Astrocyte (in vitro differentiated cells and primary cell): ENCODE measurements at places on chromosomes 3 and 15.

- peak; percentile 68 for DNase-seq
- H3K27ac ChIP-seq, result peak overlapping the region; percentile 47
- H3K4me3 ChIP-seq, result no peak overlapping the region
- H3K4me1 ChIP-seq, result peaks cover 18% of the 10 kb centered on the region
- no peaks in the 10 kb centered on the region for H3K36me3 ChIP-seq
Observed at GRCh38 chr3:131705558-131706051, 202.8 kb upstream of the MRPL3 start.

DNA sequence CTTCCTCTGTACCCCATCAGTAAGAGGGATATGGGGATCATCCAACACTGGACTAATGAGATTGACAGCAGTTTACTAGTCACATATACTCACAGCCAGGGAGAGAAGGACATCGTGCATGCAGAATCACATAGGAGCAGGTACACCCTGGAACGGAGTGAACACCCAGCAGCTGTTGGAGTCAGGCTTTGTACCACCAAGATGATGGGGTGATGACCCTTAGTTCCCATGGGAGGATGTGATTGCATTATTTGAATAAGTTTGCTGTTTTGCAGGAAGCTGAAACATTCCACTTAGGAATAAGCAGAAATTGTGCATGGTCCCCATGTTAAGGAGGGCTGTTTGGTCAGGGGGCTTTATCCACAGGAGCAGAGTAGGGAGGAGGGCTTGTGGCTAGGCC lies 482.7 kb upstream of the PDZRN3 start:
- no peak for DNase-seq
- no peaks in the 10 kb centered on the region for H3K4me1 ChIP-seq
- H3K27ac ChIP-seq, result no peak overlapping the region
- H3K36me3 ChIP-seq, result no peaks in the 10 kb centered on the region

DNA sequence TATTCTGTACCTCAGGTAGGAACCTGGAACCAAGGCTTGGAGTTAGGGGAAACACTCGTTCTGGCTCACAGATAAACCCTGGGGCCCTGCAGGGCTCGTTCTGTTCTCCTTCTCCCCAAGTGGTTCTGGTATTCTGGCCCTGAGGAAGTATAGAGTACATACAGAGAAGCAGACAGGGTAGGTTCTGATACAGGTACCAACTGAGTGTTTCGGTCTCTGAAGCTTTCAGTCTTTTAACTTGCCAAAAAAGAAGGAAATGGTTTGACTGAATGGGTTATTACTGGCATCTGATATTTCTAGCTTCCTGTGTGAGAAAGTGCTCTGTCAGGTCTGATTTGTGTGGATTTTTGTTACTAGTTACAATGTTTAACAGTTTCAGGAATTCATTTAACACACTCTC lies 67.3 kb downstream of the UBE2E2 start:
- peaks cover 1% of the 10 kb centered on the region for H3K4me1 ChIP-seq
- H3K4me3 ChIP-seq, result no peak overlapping the region
- DNase-seq, result no peak
- no peak overlapping the region for H3K27ac ChIP-seq
- no peaks in the 10 kb centered on the region for H3K27me3 ChIP-seq

DNA sequence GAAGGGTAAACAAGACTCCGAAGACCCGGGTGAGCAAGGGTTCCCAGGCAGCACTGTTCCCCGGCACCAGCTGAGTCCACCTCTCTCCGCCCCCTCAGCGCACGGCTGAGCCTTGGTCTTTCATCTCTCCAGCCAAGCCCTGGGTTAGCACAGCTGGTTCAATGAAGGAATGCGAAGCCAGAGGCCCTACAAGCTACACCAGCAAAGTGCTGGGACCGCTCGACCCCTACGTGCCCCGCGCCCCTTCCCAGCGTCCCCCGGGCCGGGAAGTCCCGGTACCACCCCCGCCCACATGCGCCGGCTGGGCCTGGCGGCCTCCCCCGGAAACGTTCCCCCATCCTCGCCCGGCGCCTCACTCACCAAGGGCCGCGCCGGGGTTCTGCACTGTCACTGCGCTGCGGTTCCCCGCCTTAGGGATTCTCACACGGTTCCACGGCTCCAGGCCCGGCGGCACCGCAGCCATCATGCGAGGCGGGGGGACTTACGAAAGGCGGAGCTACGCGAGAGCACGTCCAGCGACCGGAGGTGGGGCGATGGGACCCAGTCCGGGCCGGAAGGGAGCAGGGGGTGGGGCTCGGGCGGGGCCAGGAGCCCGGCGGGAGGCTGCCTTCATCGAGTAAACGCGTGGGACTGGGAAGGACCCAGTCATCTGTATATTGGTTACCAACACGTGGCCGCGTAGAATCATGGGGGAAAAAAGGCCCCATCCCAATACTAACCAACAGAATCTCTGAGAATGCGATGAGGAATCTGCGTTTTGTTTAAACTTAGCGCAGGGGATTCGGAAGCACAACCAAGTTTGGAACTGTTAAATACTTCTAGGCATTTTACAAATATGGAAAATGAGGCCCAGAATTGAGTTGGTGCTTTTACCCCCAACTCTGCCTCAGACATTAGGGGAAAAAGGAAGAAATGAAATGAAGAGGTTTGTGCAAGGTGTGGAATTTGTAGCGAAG lies 28.7 kb downstream of the GTPBP8 start:
- H3K4me3 ChIP-seq, result peak overlapping the region; percentile 95
- H3K36me3 ChIP-seq, result peaks cover 16% of the 10 kb centered on the region
- peak overlapping the region; percentile 91 for H3K27ac ChIP-seq
- DNase-seq, result peak; percentile 85
- H3K4me1 ChIP-seq, result peaks cover 14% of the 10 kb centered on the region
- no peaks in the 10 kb centered on the region for H3K27me3 ChIP-seq

DNA sequence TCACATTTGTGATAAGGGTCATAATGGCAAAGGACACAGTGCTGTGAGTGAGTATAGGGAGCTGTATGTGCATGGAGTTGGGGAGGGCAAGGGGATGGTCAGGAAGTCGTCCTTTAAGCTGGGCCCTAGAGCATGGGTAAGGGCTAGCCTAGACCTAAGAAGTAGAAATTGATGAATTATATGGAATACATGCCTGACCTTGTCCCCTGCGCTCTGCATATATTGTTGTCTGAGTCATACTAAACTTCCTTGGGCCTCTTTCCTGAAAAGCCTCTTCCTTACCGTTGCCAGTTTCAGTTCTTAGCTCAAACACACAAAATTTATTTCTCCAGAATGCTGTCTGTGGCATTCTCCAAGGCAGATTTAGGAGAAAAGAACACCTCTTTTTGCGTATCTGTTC lies 4.6 kb downstream of the SNRK start:
- no peak overlapping the region for H3K4me3 ChIP-seq
- peak; percentile 4 for DNase-seq

- no peak overlapping the region for H3K27ac ChIP-seq
- H3K27me3 ChIP-seq, result no peaks in the 10 kb centered on the region
- H3K4me3 ChIP-seq, result no peak overlapping the region
- no peak for DNase-seq
- H3K36me3 ChIP-seq, result no peaks in the 10 kb centered on the region
Observed at GRCh38 chr15:27642981-27643380, 456.1 kb downstream of the OCA2 start.

GRCh38 chr3:49779358-49780079 lies 6.8 kb downstream of the IP6K1 start:
- H3K27me3 ChIP-seq, result no peaks in the 10 kb centered on the region
- no peak overlapping the region for H3K27ac ChIP-seq
- no peaks in the 10 kb centered on the region for H3K4me1 ChIP-seq
- H3K4me3 ChIP-seq, result no peak overlapping the region

DNA sequence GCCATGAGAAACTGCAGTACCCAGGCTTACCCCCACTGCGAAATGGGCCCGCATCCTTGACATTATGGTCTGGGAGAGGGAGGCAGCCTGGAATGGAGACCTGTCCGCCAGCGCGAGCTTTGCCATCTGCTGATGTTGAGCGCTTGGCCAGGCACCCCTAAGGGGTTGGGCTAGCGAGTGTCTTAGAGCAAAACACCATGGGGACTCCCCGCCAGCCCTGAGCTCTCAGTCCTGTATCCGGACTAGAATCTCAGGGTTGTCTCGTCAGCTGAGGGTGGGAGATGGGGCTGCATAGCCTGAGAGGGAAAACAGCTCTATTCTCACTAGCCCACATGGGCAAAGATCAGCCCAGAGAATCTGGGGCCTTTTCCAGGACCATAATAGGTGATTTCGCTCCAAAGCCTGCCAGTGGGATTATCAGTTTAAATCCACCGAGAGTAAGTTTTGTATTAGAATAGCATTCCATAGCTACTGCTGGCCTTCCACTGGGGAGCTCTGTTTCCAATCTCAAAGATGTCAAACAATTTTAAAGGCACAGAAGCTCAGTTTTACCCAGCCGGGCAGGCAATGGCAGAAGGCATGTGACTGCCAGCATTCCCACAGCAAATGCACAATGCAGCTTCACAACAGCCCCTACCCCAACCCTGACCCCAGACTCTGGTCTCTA lies 167.5 kb upstream of the TPM1 start:
- H3K27ac ChIP-seq, result no peak overlapping the region
- no peak for DNase-seq
- no peak overlapping the region for H3K4me3 ChIP-seq
- H3K27me3 ChIP-seq, result no peaks in the 10 kb centered on the region
- H3K36me3 ChIP-seq, result no peaks in the 10 kb centered on the region
